ENCODE measurements at places on chromosomes 7 and 10.

DNA sequence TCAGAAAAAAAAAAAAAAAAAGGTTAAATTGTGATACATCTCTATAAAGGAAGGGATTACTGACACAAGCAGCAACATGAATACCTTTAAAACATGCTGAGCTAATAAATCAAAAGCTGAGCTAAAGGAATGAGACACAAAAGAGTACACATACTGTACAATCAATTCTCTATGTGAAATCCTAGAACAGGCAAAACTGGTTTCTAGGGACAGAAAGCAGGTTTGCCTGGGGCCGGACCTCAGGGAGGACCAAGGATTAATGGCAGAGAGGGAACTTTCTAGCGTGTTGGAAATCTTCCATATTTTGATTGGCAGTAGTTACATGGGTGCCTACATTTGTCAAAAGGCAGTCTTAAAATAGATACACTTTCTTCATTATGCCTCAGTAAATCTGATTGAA lies 52.5 kb downstream of the KLRG2 start:
- DNase-seq = no peak

DNA sequence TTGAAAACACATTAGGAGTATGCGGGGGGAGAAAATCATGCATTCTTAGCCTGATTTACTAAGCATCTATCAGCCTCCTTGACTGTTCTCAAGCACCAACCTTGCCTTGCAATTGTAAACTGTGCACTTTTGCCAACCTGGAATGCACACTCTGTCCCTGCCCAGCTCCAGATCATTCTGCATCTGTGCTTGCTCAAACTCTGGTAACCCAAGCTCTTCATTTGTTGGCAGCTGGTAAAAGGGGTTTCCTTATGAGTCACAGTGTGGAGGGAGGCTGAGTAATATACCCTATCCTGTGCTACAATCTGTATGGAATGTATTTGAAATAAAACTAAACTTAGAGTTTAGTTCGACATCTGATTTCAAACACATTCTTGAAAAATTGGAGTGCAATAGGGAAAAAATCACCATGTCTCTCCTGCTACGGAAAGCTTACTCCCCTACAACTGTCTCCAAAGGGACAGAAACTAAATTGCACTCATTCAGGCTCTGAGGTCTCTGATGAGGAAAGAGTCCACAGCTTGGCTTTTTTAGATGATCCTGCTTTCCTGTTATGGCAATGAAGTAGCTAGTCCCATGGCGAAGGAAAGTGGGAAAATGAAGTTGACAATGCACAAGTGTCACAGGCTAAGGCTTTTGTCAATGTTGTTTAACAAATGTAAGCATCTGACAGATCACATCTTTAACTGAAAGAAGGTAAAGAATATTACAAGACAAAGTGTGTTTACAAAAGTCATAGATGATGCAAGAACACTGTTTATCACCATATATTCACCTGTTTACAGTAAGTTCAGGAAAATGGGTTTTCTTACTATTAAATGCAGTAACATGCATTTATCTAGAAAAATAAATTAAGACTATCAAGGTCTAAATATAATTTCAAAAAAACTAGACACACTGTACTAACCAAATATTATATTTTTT lies 61.9 kb downstream of the TES start:
- peak; percentile 84 for DNase-seq

GRCh38 chr10:32731527-32731926 lies 226.5 kb downstream of the ITGB1 start:
- no peak for DNase-seq

DNA sequence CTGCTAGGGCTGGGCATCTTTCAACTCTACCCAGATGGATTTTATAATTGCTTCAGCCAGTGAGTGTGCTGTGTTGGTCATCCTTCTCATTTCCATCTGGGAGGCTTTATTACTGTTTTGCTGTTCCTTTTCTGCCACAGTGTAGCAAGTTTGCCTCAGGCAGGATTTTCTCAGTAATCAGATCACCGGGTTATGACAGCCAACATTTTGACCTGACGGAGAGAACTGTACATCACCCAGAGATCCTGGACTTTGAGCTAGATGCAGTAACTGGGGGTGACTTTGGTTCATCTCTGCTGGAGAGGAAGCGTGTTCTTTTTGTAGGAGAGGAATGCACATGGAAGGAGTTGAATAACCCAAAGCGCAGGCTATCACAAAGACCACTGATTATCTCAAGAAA lies 111.8 kb upstream of the AGR3 start:
- no peak for DNase-seq

DNA sequence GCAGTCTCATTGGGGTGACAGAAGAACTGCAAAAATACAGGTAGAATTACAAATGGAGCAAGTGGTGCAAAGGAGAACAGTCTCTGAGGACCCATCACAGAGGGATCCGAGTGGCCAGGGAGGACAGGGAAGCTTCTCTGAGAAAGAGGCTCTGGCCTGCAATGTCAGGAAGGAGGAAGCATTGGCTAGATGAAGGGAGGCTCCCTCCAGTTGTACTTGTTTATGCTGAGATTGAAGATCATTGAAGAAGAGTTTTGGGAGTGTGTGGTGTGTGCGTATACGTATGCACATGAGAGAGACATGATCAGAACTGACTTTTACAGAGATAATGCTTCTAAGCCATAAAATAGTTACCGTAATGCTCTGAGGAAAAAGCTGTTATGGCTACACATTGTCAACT lies 274.7 kb upstream of the FZD8 start:
- DNase-seq = no peak

GRCh38 chr7:127957886-127958285 lies 73.4 kb downstream of the LRRC4 start:
- DNase-seq = no peak

DNA sequence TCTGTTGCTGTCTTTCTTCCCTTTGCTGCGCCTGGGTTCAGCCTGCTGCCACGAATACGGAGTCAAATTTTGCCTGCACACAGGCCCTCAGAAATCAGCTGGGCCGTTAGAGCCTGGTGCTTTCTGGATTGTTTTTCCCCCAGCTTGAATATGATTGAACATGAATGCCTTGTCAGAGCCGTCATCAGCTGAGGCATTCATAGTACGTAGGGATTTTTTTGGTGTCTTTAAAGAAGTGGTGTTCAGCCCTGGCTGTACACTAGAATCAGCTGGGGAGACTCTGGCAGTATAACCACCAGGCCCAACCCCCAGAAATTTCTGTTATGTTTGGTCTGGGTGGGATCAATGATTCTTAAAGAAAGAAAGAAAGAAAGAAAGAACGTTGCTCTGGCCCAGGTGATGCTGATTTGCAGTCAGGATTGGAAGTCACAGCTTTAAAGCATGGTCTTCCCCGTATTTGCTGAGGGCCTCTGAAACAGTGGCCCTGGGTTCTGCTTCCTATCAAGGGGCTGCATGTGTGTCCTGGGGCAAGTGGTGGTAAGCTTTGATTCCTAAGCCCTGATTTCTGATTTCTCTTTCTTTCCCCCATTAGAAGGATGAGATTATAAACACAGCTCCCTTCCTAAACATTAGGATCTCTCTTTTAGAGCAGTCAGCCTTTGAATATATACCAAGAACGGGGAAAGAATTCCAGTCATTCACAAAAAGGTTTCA lies 24.7 kb downstream of the NUB1 start:
- DNase-seq = peak; percentile 16

GRCh38 chr7:6251653-6252052 lies 20.8 kb downstream of the CYTH3 start:
- DNase-seq = no peak

DNA sequence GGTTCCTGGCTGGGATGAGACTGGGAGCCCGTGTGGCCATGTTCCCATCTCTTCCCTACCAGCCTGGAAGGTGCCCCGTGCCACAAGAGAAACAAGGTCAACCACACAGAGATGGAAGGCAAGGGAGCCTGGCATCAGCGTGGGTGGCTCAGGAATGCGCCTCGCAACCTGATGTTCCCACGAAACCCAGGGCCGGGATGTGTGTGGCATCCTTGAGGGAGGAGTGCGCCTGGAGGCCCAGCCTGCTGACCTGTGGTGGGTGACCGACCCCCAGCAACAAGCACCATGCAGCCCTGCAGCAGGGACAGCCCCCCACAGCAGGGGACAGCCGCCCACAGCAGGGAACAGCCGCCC lies 267.2 kb downstream of the ELFN1 start:
- no peak for DNase-seq

DNA sequence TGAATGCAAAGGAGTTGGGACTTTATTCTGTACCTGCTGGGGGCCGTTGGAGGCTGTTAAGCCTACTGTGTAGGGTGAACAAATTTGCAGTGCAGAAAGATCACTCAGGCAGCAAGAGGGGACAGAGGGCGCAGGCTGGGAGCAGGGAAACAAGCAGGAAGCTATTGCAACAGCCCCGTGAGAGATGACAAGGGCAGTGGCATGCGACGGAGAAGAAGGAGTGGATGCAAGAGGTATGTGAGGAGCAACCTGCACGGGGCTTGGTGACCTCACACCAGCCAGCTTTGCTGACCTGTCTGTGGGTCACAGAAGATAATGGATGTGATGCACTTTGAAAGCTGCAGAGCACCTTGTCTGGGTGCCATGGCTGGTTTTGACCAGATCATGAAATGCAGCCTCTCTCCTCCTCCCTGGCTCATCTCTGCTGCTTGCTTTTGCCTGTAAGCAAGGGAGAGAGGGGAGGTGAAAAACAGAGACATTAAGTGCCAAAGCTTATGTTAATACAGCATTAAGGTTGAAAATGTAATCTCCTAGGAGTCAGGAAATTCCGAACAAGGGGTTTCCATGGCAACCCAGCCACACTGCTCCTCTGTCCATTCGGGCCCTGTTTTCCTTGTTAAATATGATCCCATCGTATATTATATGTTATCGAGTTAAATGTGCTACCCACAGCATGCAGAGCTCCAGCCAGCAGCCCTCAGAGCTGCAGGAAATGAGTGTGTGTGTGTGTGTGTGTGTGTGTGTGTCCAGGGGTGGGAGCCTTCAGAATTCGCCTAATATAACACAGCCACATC lies 314.3 kb upstream of the ZMIZ1 start:
- DNase-seq = peak; percentile 45

- DNase-seq = no peak
These were observed 16.3 kb downstream of the BRI3 start for GRCh38 chr7:98297626-98298286.

- no peak for DNase-seq
These were observed 164.8 kb upstream of the CDC14C start for GRCh38 chr7:48759431-48760080.

GRCh38 chr10:227014-227413 lies 91.8 kb downstream of the ZMYND11 start:
- DNase-seq = no peak

DNA sequence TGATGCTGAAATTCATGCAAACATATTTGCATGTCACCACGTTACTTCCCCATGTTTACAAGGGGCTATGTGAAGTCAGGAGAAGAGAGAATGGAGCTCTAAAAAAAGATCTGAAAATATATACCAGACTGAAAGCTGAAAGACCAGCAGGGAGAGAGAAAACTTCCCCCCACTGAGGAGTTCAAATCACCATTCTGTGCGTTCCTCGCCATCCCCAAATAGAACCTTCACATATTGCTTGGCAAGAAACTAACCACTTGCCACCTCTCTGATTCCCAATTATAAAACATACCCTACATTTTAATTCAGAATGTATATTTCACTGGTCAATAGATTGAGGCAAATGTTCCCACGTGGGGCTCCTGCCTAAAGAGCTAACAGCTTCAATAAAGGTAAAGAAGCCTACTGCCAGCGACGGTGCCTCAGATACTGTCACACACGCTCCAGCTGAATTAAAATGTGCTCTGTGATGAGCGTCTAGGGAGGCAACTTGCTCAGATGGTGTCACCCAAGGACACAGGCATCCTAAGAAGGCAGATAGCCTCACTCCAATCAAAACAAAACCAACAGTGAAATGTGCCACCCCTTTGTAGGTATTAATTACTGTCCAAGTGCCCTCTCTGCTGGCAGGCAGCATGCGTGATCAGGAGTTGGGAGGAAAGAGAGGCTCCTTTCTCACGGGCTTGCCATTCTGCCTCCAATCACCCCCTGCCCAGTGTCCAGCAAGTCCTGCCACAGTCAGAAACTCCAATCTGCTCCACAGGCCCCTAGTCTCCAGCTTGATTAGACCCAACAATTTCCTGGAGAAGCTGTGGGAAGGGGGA lies 298.2 kb downstream of the GRID1 start:
- DNase-seq = no peak

DNA sequence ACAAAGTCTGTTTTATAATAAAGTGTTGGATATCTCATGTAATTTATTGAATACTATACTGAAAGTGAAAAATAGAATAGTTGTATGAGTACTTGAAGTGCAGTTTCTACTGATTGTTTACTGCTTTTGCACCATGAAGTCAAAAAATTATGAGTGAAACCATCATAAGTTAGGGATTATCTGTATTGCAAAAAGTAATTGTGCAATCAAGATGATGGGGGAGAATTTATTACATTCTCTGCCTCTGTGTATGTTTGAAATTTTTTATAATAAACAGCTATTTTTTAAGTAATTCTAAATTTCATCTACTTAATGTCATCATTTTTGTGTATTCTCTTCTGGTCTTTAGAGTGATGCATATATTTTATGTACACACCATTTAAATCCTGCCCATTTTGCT lies 47.2 kb upstream of the TMEM273 start:
- DNase-seq = no peak

- DNase-seq = no peak
These were observed 17.8 kb upstream of the HKDC1 start for GRCh38 chr10:69202332-69202731.

DNA sequence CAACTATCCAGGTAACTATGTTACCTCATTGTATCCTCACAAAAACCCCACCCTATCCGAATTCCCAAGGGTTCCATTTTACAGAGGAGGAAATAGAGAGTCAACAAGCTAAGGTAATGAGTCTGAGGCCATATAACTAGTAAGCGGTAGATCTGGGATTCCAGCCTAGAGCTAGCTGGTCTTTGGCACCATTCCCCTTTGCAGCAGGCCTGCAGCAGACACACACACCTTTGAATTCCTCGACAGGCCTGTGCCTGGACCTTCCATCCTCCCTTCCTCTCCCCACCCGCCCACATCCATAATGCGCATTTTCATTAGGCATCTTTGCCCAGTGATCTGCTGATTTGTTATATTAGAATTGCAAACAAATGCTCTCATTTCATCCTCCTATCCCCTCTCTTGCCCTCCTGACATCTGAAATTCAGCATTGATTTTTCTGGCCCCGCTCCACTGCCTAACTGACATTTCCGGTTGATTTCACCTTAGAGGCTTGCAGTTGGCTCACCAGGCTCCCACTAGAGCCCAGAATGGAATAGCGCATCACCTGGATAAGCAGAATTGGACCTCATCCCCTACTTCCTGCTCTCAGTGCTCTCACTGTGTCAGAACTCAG lies 129.5 kb downstream of the PLXNA4 start:
- no peak for DNase-seq

All from AG08396 (cell line).